ENCODE measurements at places on chromosomes 7 and 10. TPM values are rescaled to one million over a fixed set of nuclear protein-coding genes. Genes with fewer than 3 reads are reported as not detected.

The UPK3BL2 gene
- 16.5 TPM for total RNA-seq

The LIPN gene
- 1.9 TPM for total RNA-seq

The MYOF gene
- total RNA-seq: 150 TPM

The TAX1BP1 gene
- 111 TPM for total RNA-seq

The FAM25C gene
- total RNA-seq: not detected

The LRRC17 gene
- total RNA-seq: 0.74 TPM

The KLHL7 gene
- 22.0 TPM for total RNA-seq

The PRSS37 gene
- total RNA-seq: not detected

The HOXA1 gene
- not detected for total RNA-seq

The SAMD9L gene
- total RNA-seq: 20.7 TPM

DNA sequence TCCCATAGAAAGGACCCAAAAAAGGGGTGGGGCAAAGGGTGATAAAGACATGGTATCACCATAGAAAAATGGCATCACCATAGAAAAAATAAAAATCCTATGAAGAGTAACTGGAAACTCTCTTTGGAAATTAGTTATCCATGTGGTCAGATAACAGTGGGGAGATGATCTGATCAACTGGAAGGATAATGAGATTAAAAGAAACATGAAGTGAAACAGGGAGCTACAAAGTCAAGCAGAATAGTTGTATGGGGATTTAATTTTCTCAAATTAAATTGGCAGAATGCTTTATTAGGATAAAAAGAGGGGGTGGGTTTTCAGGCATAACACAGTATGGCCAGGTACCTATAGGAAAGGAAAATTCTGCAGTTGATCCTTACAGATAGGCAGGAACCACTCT, 111.2 kb downstream of the WNT2 start:
- no peak for DNase-seq
- H3K27me3 ChIP-seq: no peaks in the 10 kb centered on the region
- H3K36me3 ChIP-seq: peaks cover 10% of the 10 kb centered on the region
- H3K27ac ChIP-seq: no peak overlapping the region

DNA sequence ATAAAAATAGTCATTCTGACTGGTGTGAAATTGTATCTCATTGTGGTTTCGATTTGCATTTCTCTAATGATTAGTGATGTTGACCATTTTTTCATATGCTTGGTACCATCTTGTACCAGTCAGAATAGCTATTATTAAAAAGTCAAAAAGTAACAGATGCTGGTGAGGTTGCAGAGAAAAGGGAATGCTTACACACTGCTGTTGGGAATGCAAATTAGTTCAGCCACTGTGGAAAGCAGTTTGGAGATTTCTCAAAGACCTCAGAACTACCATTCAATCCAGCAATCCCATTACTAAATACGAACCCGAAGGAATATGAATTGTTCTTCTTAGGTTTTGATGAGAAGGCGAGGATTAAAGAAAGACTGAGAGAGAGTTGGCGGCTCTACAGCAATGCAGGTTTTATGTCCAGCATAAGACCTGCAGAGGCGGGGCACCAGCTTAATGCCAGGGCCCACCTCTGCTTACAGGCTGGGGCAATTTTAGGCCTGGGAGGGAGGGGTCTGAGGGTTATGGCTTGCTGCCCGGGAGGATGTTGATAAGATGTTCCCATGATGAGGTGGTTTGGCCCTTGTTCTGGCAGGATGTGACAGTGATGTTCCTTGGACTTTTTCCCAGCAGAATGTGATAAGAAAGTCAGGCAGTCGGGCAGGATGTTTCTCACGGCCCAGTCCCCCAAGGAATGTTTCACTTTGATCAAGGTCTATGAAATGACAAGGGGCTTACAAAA, 74.4 kb downstream of the MEST start:
- H3K36me3 ChIP-seq: no peaks in the 10 kb centered on the region
- no peak for DNase-seq
- H3K27me3 ChIP-seq: no peaks in the 10 kb centered on the region
- peak overlapping the region; percentile 65 for H3K27ac ChIP-seq
- no peak overlapping the region for H3K4me3 ChIP-seq
- H3K4me1 ChIP-seq: peaks cover 4% of the 10 kb centered on the region

GRCh38 chr10:124866812-124867211, 65.2 kb downstream of the ABRAXAS2 start:
- H3K27ac ChIP-seq: no peak overlapping the region
- H3K36me3 ChIP-seq: no peaks in the 10 kb centered on the region
- H3K4me1 ChIP-seq: peaks cover 8% of the 10 kb centered on the region
- H3K4me3 ChIP-seq: no peak overlapping the region

DNA sequence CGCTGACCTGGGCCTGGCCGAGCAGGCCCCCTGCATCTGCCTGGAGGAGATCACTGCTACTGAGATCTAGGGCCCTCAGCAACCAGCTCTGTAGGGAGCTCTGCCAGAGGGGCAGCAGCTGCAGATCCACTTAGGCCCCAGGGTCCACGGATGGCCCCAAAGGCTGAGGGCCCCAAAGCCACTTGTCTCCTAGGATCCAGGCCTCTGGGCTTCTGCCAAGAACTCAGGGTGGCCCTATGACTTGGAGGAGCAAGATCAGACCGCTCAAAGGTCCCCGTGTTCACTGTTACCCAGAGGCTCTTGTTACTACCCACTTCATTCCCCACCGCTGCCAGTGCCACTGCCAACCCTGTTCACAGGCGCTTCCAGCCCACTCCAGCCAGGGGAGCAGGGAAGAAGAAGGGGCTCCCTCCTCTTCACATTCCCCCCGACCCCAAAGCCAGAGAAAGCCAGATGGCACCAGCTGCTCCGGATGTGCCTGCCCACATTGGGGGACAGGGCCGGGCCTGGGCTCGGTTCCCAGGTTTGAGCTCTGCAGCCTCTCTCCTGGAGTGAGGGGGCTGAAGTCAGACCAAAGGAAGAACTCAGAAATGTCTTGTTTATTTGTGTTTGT, 7.6 kb downstream of the LZTS2 start:
- H3K27me3 ChIP-seq: no peaks in the 10 kb centered on the region
- H3K27ac ChIP-seq: peak overlapping the region; percentile 2
- no peak overlapping the region for H3K4me3 ChIP-seq
- peaks cover 8% of the 10 kb centered on the region for H3K36me3 ChIP-seq

GRCh38 chr10:75612904-75613684, 181.7 kb downstream of the LRMDA start:
- H3K4me1 ChIP-seq: peaks cover 39% of the 10 kb centered on the region
- no peaks in the 10 kb centered on the region for H3K27me3 ChIP-seq
- H3K36me3 ChIP-seq: no peaks in the 10 kb centered on the region
- peak overlapping the region; percentile 63 for H3K27ac ChIP-seq
- DNase-seq: no peak
- no peak overlapping the region for H3K4me3 ChIP-seq

- no peak overlapping the region for H3K27ac ChIP-seq
- no peak for DNase-seq
- no peaks in the 10 kb centered on the region for H3K4me1 ChIP-seq
- H3K4me3 ChIP-seq: no peak overlapping the region
- no peaks in the 10 kb centered on the region for H3K27me3 ChIP-seq
- H3K36me3 ChIP-seq: no peaks in the 10 kb centered on the region
Observed at GRCh38 chr7:11373546-11374142, 400.0 kb downstream of the PHF14 start.

All from upper lobe of left lung (tissue), 6 donors.